ENCODE measurements at places on chromosomes 4 and X.

- DNase-seq, result no peak
Measured at GRCh38 chrX:41982953-41983352, 59.6 kb upstream of the CASK start.

DNA sequence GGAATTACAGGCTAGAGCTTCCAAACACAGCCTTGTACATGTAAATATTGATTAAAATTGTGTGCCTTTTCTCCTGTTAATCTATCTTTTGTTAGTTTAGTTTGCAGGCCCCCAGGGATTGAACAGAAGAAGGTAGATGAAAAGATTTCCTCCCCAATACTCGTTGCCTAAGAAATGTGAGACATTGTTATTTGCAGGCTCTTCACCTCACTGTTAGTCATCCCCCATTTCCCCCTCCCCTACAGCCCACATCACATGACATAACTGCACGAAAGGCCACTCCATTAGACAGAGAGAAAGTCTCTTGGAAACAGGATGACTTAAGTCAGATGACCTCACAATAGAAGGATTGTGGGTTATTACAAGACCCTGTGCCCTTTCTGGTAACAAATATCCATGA is 13.3 kb upstream of the MID1 start:
- no peak for DNase-seq

DNA sequence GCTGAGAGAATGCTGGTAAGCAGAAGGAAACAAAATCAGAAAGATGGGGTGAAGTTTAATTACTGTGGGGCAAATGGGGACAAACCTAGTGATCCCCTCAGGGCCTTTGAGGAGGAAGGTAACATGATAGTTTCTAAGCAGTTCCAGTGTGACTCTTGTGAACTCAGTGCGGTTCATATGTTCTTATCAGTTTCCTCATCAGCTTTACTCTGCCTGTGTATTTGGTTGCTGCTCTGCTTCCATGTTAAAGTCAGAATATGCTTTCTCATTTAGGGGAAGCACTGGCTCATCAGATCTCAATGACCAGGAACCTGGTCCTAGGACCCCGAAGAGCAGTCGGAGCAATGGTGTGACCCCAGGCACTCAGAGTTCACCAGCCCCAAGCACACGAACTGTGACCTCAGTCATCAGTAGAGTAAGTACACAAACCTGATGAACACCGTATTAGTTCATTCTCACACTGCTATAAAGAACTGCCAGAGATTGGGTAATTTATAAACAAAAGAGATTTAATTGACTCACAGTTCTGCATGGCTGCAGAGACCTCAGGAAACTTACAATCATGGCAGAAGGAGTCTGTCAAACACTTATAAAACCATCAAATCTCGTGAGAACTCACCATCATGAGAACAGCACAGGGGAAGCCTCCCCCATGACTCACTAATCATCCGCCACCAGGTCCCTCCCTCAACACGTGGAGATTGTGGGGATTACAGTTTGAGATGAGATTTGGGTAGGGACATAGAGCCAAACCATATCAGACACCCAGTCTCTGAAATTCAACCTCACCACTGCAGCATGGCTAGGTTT is 83.0 kb downstream of the SYTL5 start:
- DNase-seq, result no peak

DNA sequence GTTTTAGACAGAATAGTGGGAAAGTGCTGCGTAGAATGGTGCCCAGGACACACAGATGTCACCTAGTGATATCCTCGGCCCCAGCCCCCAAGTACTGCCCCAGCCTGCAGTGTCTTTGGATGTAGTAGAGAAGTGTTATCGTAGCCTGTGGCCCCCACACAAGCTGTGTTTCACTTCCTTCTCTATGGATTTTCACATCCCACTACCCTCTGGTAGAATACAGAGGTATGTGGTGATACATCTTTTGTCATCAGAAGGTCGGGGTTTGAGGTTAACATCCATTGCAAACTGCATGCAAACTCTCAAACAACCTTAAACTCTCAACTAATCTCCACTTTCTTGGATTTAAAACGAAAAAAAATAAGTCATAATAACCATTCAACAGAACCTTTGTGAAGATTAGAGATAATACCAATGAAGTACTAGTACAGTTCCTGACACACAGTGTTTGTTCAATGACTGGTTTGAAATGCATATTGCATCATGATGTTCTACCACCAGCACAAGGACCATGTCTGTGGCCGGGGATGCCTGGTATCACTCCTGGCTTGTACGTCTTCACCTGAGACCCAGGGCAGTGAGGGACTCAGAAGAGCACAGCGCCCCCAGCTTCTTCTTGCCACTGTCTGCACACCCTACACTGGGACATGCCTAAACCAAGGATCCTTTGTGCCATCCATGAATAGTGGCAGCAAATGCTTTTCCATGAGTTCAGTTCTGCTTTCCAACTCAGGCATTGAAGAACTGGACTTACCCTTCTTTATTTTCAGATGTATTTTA is 267.3 kb downstream of the DCTD start:
- no peak for DNase-seq

GRCh38 chrX:68708503-68709290 is 61.2 kb downstream of the STARD8 start:
- DNase-seq, result no peak

GRCh38 chrX:8815460-8816065 is 14.4 kb upstream of the FAM9A start:
- DNase-seq, result no peak
